Mesendoderm (in vitro differentiated cells): ENCODE measurements at places on chromosomes 7 and 10.

DNA sequence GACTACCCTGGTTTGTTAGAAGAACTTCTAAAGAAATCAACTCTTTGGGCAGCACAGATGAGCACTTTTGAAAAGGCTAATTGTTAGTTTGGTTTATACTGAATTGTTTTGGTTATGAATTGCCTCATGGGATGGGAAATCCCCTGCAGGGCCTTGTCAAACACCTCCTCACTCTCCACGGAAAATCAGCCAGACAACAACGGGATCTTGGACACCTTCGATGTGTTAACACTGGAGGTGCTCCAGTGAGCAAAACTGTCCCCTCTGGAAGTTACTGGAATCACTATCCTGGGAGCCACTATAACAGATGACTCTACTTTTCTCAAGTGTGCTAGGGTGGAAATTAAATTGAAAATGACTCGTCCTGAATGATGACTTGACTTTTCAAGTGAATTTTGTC is 38.7 kb downstream of the CDK6 start:
- DNase-seq: peak; percentile 32

GRCh38 chr10:69728335-69728870 is 73.3 kb upstream of the COL13A1 start:
- peak; percentile 96 for DNase-seq

DNA sequence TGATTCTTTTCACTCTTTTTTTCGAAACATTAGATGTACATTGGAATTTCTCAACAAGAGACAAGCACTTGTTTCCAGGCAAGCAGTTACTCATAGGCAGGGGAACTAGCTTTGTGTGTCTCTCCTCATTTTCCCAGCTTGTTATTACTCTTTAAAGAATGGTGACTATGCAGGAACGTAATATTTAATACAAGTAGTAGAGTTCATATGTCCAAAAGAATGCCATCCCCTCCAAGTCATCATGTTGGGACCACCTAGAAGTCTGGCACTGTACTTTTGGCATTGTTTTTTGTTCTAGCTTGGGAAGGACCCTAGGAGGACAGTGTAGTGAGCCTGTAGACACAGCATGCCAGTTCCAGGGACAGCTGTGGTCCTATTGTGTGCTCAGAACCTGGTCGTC is 650.7 kb downstream of the INHBA start:
- no peak for DNase-seq

GRCh38 chr7:146875237-146875785 is 758.7 kb downstream of the CNTNAP2 start:
- peak; percentile 1 for DNase-seq

GRCh38 chr10:48377751-48378530 is 71.5 kb downstream of the MAPK8 start:
- DNase-seq: no peak

- DNase-seq: no peak
Measured at GRCh38 chr10:86071145-86071544, 295.4 kb downstream of the GRID1 start.

GRCh38 chr7:23474094-23474828 is 4.0 kb upstream of the IGF2BP3 start:
- peak; percentile 100 for DNase-seq

DNA sequence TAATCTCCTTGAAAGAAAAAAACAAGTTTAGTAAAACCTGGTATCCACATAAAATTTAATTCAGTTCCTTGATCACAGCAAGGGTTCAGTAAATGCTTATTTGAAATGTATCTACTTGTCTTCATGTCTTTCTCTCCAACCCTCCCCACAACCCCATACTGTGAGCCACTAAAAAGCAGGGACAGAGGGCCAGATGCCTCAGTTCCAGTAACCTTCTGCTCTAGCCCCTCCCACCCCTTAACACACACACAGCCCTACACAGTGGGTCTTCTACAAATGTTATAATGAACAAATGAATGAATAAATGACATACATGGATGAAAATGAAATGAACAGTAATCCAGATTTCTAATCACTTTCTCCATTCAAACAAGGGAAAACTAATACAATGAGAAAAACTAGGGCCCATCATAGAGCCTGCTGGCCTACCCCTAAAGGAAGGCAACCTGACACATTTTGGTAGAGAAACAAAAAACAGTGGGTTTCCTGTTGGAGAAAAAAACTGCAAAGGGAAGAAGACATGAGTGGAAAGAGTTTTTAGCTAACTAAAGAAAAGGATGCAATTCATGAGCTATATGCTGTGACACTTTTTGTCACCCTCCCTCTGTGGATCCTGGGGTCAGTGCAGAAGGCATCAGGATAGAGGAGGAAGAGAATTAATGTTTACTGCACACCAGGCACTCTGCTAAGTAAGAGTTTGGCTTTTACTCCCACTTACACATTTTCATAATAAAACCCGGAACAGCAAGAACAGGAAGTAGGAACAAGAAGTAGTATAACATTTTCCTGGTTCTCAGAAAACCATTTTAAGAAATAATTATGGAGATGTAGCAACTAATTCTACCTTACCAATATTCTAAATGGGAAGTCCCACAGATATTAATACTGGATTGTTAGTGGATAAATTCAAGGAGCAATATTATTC is 38.1 kb downstream of the ELMO1 start:
- DNase-seq: no peak

- DNase-seq: no peak
Measured at GRCh38 chr10:88830643-88831268, 20.9 kb downstream of the ANKRD22 start.

- DNase-seq: peak; percentile 42
Measured at GRCh38 chr7:40232242-40232893, 97.6 kb downstream of the SUGCT start.

DNA sequence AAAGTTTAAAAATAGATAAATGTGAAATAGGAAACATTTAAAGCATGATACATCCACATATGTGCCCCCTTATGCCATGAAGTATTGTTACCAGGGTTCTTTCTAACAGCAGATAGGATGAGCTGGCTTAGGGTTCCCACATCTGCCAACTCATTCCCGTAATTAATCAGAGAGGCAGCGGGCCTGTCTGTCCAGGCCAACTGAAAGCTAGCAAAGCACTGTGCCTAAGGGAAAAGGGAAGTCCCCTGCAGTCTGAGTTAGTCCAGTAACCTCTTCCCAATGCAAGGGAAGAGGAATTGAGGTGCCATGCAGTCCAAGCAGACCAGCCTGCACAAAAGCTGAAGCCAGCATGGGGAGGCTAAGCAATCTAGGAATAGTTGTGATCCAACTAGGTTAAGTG is 18.3 kb upstream of the ZC3HAV1L start:
- no peak for DNase-seq

GRCh38 chr10:18822156-18822555 is 162.9 kb downstream of the ARL5B start:
- DNase-seq: peak; percentile 49

- peak; percentile 5 for DNase-seq
Measured at GRCh38 chr10:50679149-50679548, 55.4 kb upstream of the SGMS1 start.

GRCh38 chr7:25037325-25037724 is 57.3 kb upstream of the OSBPL3 start:
- DNase-seq: no peak
